ENCODE measurements at places on chromosomes 1 and 21.

GRCh38 chr21:38823737-38824123 is 18.0 kb downstream of the ETS2 start:
- H3K27me3 ChIP-seq = no peaks in the 10 kb centered on the region
- H3K36me3 ChIP-seq = peaks cover 56% of the 10 kb centered on the region
- no peak overlapping the region for H3K27ac ChIP-seq
- DNase-seq = no peak

DNA sequence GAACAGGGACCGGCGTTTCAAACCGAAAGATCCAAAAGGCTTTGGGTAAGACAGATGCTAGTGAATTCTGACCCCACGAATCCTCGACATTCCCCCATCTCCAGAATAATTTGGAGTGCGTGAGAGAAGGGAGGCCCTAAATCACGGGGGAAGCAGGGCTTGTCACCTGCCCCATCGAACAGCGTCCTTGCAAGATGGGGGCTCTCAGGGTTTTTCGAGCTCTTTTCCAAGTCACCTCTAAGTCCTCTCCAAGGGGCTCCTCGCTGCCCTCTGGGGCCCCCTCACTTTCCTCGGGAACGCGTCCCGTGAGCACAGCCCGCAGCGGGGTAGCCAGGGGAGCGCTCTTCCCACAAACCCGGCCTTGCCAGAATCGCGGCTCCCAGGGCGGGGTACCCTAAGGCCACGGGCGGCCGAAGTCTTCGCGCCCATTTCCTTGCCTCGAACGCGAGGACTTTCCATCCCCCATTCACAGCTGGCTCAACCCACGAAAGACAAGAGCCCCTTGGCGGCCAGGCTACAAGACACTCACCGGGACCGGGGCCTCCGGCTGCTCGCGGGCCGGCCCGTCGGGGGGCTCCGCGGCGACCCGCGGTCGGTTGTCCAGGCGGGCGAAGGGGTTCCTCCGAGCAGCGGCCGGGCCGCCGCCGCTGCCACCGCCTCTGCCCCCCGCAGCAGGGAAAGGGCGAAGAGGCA is 546 bp downstream of the DONSON start:
- no peaks in the 10 kb centered on the region for H3K27me3 ChIP-seq
- peak overlapping the region; percentile 77 for H3K4me3 ChIP-seq
- peak overlapping the region; percentile 86 for H3K27ac ChIP-seq
- DNase-seq = peak; percentile 7
- peaks cover 11% of the 10 kb centered on the region for H3K4me1 ChIP-seq

DNA sequence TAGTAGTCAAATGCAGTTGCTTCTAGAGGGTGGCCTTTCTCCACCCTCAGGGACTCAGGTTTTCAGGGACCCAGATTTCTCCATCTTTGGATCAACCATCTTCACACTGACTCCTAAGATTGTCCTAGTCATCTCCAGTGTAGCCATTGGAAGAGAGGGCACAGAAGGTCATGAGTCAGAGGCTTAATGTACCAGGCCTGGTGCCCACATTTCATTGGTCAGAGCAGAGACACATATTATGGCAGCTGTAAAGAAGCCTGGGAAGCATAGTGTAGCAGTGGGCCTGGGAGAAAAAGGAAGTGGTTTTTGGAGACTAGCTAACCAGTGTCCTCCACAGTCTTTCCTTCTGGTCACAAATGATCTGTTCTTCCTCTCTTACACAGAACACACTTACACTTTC is 122.5 kb downstream of the GIPC2 start:
- H3K27me3 ChIP-seq = no peaks in the 10 kb centered on the region
- no peaks in the 10 kb centered on the region for H3K36me3 ChIP-seq
- no peak overlapping the region for H3K27ac ChIP-seq

- H3K4me1 ChIP-seq = no peaks in the 10 kb centered on the region
- no peak for DNase-seq
- H3K27me3 ChIP-seq = no peaks in the 10 kb centered on the region
Observed at GRCh38 chr1:236893626-236894545, 98.8 kb downstream of the MTR start.

- H3K4me1 ChIP-seq = no peaks in the 10 kb centered on the region
- H3K27ac ChIP-seq = no peak overlapping the region
- no peak for DNase-seq
- no peaks in the 10 kb centered on the region for H3K27me3 ChIP-seq
Observed at GRCh38 chr1:70066711-70067110, 138.7 kb downstream of the LRRC40 start.

GRCh38 chr21:31293986-31294385 is 50.1 kb downstream of the TIAM1 start:
- no peaks in the 10 kb centered on the region for H3K27me3 ChIP-seq
- peaks cover 24% of the 10 kb centered on the region for H3K4me1 ChIP-seq
- H3K36me3 ChIP-seq = no peaks in the 10 kb centered on the region
- no peak overlapping the region for H3K4me3 ChIP-seq
- peak overlapping the region; percentile 72 for H3K27ac ChIP-seq
- peak; percentile 96 for DNase-seq

GRCh38 chr1:43704838-43705237 is 2.5 kb upstream of the ST3GAL3 start:
- H3K4me3 ChIP-seq = no peak overlapping the region
- peak; percentile 18 for DNase-seq
- H3K4me1 ChIP-seq = peaks cover 18% of the 10 kb centered on the region

GRCh38 chr1:80988926-80989325 is 811.8 kb upstream of the ADGRL2 start:
- H3K27ac ChIP-seq = no peak overlapping the region
- H3K36me3 ChIP-seq = no peaks in the 10 kb centered on the region
- peak; percentile 8 for DNase-seq
- no peaks in the 10 kb centered on the region for H3K4me1 ChIP-seq

- no peak overlapping the region for H3K4me3 ChIP-seq
- no peaks in the 10 kb centered on the region for H3K4me1 ChIP-seq
- no peaks in the 10 kb centered on the region for H3K36me3 ChIP-seq
- DNase-seq = no peak
- no peak overlapping the region for H3K27ac ChIP-seq
- H3K27me3 ChIP-seq = no peaks in the 10 kb centered on the region
Observed at GRCh38 chr1:14897080-14897449, 256.5 kb upstream of the TMEM51 start.

GRCh38 chr1:151309811-151310323 is 17.3 kb downstream of the PI4KB start:
- H3K4me3 ChIP-seq = no peak overlapping the region
- peak; percentile 31 for DNase-seq
- peaks cover 56% of the 10 kb centered on the region for H3K4me1 ChIP-seq
- no peaks in the 10 kb centered on the region for H3K27me3 ChIP-seq
- H3K36me3 ChIP-seq = peaks cover 42% of the 10 kb centered on the region

GRCh38 chr1:87305762-87306161 is 22.9 kb upstream of the LMO4 start:
- peak; percentile 6 for DNase-seq
- H3K4me1 ChIP-seq = no peaks in the 10 kb centered on the region
- peaks cover 5% of the 10 kb centered on the region for H3K27me3 ChIP-seq
- no peak overlapping the region for H3K27ac ChIP-seq

DNA sequence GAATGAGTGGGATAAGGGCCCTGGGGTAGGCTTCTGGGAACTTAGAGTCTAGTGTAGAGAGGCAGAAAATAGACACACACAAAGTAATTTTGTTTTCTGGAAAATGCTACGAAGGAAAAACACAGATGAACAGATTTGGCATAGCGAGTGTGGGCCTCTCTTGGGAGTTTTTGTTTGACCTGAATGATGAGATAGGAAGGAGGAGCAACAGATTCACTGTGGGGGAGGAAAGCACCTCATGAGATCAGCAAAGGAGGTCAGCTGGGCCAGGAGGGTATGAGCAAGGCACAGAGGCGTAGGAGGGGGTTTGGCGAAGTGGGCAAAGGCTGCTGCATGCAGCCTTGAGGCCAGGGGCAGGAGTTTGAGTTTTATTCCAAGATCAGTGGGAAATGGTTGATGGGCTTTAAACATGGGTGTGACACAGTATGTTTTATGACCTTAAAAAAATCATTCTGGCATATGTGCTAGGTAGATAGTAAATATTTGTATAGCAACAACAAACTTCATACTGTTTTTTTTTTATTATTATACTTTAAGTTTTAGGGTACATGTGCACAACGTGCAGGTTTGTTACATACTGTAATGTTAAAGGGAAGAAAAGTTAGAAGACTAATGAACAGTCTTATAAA is 57.9 kb downstream of the FGGY start:
- no peaks in the 10 kb centered on the region for H3K36me3 ChIP-seq
- H3K27ac ChIP-seq = no peak overlapping the region
- no peaks in the 10 kb centered on the region for H3K27me3 ChIP-seq
- no peak overlapping the region for H3K4me3 ChIP-seq
- H3K4me1 ChIP-seq = peaks cover 6% of the 10 kb centered on the region

DNA sequence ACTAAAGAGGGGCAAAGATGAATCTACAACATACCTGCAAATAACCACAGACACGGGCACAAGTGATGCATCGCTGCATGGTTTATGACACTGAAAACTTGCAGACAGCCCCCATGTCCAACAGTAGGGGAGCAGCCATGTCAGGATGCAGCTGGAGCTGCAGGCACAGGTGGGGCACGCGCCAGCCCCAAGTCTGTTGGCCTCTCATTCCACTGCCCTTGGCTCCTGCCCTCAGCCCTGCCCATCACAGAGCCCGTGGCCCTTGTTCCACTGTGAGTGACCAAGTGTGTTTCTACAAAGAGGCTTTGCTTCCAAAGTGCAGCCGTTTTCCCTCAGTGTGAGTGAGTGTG is 3.2 kb upstream of the PADI4 start:
- no peaks in the 10 kb centered on the region for H3K36me3 ChIP-seq
- no peak overlapping the region for H3K27ac ChIP-seq
- DNase-seq = no peak
- H3K4me1 ChIP-seq = no peaks in the 10 kb centered on the region
- H3K27me3 ChIP-seq = no peaks in the 10 kb centered on the region
- no peak overlapping the region for H3K4me3 ChIP-seq

- H3K27ac ChIP-seq = no peak overlapping the region
- no peak for DNase-seq
- H3K4me3 ChIP-seq = no peak overlapping the region
- no peaks in the 10 kb centered on the region for H3K4me1 ChIP-seq
Observed at GRCh38 chr1:94629259-94630181, 88.0 kb upstream of the F3 start.

- H3K4me3 ChIP-seq = no peak overlapping the region
- no peak overlapping the region for H3K27ac ChIP-seq
- no peak for DNase-seq
- peaks cover 15% of the 10 kb centered on the region for H3K4me1 ChIP-seq
- no peaks in the 10 kb centered on the region for H3K36me3 ChIP-seq
- no peaks in the 10 kb centered on the region for H3K27me3 ChIP-seq
Observed at GRCh38 chr1:98386675-98387440, 274.7 kb upstream of the SNX7 start.

DNA sequence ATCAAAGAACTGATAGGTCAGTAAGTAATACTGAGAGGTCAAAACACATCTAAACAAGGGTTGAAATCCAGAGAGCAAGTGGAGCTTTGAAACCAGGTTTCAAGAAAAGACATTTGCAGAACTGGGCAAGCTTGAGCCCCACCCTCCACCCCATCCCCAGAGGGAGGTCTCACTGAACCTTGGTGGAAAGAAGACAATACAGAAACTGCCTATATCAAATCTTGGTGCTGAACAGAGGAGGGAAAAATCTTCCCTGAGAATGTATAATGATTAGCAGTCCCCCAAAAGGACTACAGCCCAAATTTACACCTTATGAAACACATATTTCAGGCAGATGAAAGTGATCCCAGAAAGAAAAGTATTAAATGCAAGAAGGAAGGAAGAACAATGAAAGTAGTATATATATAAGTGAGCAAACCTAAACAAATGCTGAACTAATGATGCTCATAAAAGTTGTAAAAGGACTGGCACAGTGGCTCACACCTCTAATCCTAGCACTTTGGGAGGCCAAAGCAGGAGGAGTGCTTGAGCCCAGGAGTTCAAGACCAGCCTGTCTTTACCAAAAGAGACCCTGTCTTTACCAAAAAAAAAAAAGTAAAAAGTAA is 12.4 kb downstream of the ZBTB17 start:
- no peaks in the 10 kb centered on the region for H3K27me3 ChIP-seq
- no peak overlapping the region for H3K27ac ChIP-seq
- no peak overlapping the region for H3K4me3 ChIP-seq
- no peaks in the 10 kb centered on the region for H3K36me3 ChIP-seq
- DNase-seq = no peak
- peaks cover 22% of the 10 kb centered on the region for H3K4me1 ChIP-seq

DNA sequence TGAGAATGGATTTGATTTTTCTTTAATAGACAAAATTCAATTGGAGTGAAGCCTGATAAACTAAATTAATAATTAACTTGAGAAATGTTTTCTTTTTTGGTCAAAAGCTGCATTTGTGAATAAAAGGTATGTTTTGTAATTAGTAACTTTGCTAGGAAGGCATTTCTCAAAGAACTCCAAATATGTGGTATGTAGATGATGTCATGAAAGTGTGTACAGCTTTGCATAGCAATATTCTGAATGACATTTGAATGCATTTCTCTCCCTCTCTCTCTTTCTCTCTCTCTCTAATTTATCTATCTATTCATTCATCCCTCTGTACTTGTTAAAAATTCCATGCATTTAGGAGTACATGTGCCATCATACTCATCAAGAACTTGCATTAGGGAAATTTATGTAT is 109.1 kb upstream of the ADAMTS5 start:
- no peak overlapping the region for H3K27ac ChIP-seq
- no peaks in the 10 kb centered on the region for H3K36me3 ChIP-seq
- no peak for DNase-seq
- no peaks in the 10 kb centered on the region for H3K27me3 ChIP-seq

- no peaks in the 10 kb centered on the region for H3K36me3 ChIP-seq
- H3K27ac ChIP-seq = no peak overlapping the region
- peaks cover 7% of the 10 kb centered on the region for H3K4me1 ChIP-seq
- no peak overlapping the region for H3K4me3 ChIP-seq
Observed at GRCh38 chr1:61141288-61142042, 59.1 kb downstream of the NFIA start.

- no peaks in the 10 kb centered on the region for H3K36me3 ChIP-seq
- H3K27ac ChIP-seq = no peak overlapping the region
- DNase-seq = no peak
- no peaks in the 10 kb centered on the region for H3K4me1 ChIP-seq
- H3K4me3 ChIP-seq = no peak overlapping the region
Observed at GRCh38 chr1:34884961-34885360, 25.4 kb upstream of the SMIM12 start.

GRCh38 chr1:241586905-241587512 is 53.2 kb downstream of the CHML start:
- peak; percentile 16 for DNase-seq
- no peak overlapping the region for H3K4me3 ChIP-seq
- peaks cover 7% of the 10 kb centered on the region for H3K4me1 ChIP-seq
- H3K36me3 ChIP-seq = no peaks in the 10 kb centered on the region
- no peaks in the 10 kb centered on the region for H3K27me3 ChIP-seq

- DNase-seq = no peak
- H3K4me3 ChIP-seq = no peak overlapping the region
- no peaks in the 10 kb centered on the region for H3K4me1 ChIP-seq
- H3K36me3 ChIP-seq = no peaks in the 10 kb centered on the region
- no peak overlapping the region for H3K27ac ChIP-seq
Observed at GRCh38 chr1:43284065-43284464, 1.3 kb downstream of the C1orf210 start.

DNA sequence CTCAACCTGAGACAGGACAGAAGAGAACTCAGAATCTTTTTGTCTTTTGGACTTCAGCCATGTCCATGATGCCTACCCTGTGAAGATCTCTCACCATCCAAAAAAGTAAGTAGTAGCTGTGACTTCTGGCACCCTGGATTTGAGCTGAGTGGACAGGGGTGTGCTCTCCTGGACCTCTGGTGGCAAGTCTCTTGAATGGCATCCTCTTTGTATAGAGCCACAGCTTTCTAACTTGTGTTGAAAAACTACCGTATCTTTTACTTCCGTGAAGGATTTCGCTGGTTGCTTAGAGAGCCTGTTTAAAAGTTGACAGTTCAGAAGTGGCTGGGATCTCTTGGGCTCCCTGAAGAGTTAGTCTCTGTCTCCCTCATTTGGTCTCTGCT is 1.8 kb downstream of the MFN2 start:
- peaks cover 5% of the 10 kb centered on the region for H3K36me3 ChIP-seq
- no peaks in the 10 kb centered on the region for H3K27me3 ChIP-seq
- no peak overlapping the region for H3K4me3 ChIP-seq
